GM13977 (cell line): ENCODE measurements at places on chromosomes 6 and 20.

DNA sequence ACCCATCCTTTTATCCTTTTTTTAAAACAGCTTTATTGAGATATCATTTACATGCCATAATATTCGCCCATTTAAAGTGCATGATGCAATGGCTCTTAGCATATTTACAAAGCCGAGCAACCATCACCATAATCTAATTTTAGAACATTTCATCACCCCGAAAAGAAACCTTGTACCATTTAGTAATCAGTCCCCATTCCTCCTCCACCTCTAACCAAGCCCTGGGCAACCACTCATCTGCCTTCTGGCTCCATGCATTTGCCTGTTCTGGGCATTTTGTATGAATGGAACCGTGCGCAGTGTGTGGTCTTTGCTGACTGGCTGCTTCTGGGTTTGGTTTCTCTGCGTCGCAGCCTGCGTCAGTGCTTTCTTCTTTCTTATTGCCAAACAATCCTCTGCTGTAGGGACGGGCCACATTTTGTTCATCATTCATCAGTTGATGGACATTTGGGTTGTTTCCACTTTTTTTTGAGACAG, 10.2 kb upstream of the EEF1A2 start:
- no peak for DNase-seq

- DNase-seq = no peak
These were observed 62.3 kb downstream of the LAMP5 start for GRCh38 chr20:9576695-9577094.

DNA sequence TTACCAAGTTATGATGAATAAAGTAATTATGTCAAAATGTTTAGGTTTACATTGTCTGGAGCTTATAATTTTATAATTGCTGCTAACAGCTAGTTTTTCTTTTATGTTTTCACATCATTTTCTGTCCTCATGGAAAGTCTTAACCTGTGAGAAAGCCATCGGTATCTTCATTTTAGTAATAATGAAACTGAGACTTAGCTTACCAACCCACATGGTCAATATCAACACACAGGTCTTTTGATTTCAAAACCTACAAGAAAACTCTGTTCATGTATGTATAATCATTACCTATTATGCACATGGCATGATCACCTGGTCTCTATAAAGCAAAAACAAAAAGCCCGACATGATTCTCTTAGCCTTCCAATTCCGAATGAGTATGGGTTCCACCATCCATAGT, 61.9 kb downstream of the KCNQ5 start:
- peak; percentile 51 for DNase-seq

- DNase-seq = no peak
These were observed 69.1 kb downstream of the LCA5 start for GRCh38 chr6:79468116-79468515.

DNA sequence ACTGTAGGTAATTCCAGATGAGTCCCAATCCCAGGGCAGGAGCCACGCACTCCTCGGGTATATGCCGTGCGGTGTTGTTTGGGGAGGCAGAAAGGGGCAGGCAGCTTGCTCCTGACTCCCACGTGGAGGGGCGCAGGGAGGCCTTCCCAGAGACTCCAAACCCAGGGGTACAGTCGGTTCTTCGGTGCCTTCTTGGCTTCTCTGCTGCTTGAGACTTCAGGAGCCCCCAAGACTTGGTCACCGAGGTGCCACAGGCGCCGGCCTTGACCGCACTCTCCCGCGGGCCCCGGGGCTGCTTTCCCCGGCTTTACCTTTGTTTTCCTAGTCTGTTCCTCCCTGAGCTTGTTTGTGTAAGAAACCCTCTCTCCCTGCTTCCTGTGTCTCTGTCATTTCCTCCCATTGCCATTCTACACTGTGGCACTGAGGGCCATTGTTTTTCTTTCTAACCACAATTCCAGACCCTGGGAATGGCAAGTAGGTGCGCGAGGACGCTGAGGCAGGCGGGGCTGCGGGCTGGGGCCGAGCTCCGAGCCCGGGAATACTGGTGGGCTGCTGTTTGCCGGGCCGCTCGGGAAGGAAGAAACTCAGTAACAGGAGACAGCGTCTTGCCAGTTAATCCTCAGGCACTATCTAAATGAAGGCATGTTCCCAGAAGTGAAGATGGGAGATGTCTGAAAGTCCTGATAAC, 215.6 kb upstream of the HEY2 start:
- DNase-seq = no peak

- no peak for DNase-seq
These were observed 73.0 kb downstream of the RNGTT start for GRCh38 chr6:88890394-88890793.

DNA sequence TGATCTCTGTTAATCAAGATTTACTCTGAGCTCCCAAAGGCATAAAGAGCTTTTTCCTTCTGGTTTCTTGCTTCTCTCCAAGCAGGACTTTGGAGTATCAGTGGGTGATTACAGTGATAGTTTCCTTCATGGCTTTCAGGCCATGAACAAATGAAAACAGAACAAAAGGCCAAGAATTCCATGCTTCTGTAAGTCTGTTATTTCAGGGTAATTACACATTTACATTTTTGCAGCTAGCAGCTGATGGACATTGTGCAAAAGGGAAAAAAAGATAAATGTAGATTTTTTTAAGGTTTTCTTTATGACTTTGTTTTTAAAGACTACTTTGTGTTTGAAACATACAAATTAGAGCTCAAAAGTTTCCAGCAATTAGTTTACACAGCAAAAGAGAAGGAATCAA, 441.6 kb downstream of the PLCB1 start:
- DNase-seq = no peak

- DNase-seq = no peak
These were observed 55.1 kb downstream of the IRF4 start for GRCh38 chr6:446418-447366.

DNA sequence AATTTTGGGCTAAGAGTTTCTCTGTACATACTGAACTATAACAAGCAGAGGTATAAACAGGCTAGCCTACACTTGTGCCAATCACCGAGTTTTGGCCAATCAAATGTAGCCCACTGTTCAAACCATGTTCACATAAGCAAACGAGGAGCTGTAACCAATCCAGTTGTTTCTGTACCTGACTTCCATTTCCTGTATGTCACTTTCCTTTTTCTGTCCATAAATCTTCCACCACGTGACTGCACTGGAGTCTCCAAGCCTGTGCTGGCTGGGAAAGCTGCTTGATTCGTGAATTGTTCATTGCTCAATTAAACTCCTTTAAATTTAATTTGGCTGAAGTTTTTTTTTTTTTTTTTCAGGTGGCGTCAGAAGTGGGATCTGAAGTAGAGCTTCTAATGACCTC, 332.9 kb downstream of the RNF144B start:
- DNase-seq = no peak

- DNase-seq = no peak
These were observed 52.6 kb upstream of the SMIM29 start for GRCh38 chr6:34301408-34301807.

DNA sequence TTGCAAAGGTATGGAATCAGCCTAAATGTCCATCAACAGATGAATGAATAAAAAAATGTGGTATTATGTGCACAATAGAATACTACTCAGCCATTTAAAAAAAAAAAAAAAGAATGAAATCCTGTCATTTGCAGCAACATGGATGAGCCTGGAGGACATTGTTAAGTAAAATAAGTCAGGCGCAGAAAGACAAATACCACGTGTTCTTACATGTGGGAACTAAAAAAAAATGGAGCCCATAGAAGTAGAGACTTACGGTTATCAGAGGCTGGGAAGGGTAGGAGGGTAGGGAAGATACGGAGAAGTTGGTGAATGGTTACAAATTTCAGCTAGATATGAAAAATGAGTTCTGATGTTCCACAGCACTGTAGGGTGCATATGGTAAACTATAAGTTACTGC, 97.2 kb upstream of the SIRPG start:
- DNase-seq = no peak

GRCh38 chr6:1143655-1144054, 168.2 kb upstream of the FOXQ1 start:
- no peak for DNase-seq

- no peak for DNase-seq
These were observed 47.7 kb downstream of the STMND1 start for GRCh38 chr6:17149571-17149970.

DNA sequence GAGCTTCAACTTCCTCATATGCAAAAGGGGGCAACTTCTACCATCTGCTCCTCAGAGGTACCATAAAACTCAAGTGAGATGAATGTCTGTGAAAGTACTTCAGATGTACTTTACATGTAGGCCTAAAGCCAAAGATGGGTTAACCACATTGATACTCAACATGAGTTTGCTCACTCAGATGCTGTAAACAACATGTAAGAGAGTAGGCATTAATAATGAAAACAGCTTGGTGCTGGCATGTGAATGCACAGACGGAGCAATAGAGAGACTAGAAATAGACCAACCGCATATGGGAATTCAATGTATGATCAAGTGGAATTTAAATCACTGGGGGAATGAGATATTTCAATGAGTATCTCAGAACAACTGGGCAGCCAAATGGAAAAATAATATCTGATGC, 143.8 kb upstream of the CDYL start:
- DNase-seq = no peak

- no peak for DNase-seq
These were observed 278.1 kb downstream of the MEI4 start for GRCh38 chr6:77930952-77931351.

DNA sequence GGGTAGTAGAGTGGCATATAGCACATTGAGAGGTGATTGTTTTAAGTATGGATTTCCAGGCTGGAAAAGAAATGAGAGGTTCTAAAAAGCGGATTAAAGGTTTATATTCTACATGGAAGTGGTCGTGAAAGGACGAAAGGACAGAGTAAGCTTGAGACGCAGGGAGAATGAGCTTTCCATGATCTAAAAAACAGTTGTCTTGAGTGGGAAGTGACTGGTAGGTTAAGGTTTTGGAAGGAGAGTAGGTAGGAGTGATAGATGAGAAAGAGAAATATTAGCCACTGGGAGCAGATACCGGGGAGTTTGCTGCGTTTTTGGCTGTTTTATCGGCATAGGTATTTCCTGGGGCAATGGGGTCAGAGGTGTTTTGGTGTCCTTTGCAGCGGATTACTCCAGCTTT, 750.6 kb upstream of the ADGRB3 start:
- DNase-seq = no peak

DNA sequence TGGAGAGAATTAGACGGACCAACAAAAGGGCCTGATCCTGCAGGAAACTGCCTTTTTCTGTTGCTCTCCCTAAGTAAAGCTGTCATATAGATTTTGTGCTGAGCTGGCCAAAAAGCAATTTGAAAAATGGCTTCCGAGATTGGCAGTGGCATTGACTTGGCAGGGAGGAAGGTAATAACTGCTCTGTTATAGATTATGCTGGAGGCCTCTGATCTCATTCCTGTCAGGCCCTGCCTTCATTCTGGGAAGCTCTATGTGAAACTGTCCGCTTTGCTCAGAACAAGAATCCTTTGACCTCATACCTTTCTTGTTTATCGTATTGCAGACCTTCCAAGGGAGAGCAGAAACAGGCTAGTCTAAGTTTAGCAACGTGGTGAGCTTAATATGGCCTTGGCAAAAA, 234.4 kb downstream of the PHACTR1 start:
- DNase-seq = no peak
